ENCODE measurements at places on chromosomes 2 and 18. TPM values are rescaled to one million over a fixed set of nuclear protein-coding genes. Genes with fewer than 3 reads are reported as not detected.

DNA sequence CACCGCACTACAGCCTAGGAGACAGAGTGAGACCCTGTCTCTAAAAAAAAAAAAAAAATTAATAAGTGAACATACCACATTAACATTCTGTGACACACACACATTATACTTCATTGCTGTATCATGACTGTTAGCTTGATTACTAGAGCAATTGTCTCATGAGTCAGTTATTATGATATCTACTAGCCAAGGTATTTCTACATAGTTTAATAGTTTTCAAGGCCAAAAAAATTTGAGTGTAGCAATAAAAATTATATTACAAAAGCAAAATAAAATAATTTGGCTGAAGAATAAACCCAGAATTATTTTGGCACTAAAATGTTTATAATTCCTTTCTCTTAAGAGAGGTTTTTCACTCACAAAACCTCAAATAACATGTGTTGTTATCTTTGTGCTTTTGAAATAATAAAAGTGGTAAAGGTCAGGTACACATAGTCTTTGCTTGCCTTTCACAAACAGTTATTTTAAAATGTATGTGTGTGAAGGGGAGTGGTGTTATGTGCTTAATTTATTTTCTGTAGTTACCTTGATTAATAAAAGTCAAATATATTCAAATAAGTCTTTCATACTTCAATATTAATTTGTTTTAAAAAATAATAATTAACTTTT lies 136.9 kb upstream of the SPOPL start:
- DNase-seq: no peak

DNA sequence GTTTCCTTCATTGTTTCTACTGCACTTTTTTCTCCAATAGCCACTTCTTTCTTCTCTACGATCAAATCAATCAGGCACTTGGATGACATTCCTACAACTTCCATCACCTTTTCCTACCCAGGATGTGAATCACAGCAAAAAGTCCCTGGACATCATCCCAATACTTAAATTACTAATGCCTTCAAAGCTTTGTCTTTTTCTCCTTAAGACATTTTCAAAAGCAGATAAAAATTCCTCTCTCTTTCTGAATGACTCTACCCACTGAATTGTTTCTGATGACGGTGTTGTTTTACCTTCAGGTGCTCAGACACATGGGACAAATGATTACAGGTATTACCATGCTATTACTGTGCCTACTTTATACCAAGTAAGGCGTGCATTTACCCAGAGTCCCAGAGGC lies 500.9 kb downstream of the FBXO15 start:
- DNase-seq: no peak

GRCh38 chr2:63118821-63119220 lies 68.2 kb downstream of the OTX1 start:
- DNase-seq: no peak

GRCh38 chr2:119838179-119838578 lies 78.5 kb downstream of the PTPN4 start:
- DNase-seq: no peak

DNA sequence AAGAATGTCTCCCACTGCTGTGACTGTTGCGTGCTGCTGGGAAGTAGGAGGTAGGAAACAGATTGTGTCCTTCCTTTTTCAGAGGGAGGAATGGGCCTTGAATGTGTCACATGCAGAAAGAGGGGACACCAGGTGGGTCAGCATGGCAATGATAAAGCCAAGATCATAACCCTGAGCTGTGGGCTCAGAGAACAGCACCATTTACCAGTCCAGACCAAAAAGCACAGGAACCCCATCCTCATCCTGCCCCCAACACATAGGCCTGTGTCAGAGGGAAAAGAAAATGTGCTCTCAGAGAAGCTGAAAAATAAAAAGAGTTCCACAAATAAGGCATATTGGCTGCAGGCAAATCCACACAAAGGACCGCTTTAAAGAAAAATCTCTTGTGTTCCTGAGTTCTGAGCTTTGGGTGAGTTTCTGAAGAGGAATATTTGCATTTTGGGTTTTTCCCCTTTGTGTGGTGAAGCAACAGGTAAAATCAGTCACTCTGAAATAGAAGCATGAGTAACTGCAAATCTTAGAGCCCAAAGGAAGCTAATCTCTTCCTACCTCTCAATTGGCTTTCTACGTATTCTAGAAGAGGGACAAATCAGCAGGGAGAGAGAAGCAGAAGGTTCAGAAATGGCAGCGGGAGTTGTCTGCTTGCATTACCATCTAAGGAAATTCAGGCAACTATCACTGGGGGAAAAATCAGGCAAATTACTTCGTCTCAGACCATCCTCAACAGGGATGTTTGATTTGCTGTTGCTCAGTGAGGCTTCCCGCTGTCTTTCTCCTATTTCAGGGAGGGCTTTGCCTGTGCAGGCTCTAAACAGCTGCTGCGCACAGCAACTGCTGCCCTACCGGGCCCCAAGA lies 106.8 kb downstream of the BCL11A start:
- no peak for DNase-seq

DNA sequence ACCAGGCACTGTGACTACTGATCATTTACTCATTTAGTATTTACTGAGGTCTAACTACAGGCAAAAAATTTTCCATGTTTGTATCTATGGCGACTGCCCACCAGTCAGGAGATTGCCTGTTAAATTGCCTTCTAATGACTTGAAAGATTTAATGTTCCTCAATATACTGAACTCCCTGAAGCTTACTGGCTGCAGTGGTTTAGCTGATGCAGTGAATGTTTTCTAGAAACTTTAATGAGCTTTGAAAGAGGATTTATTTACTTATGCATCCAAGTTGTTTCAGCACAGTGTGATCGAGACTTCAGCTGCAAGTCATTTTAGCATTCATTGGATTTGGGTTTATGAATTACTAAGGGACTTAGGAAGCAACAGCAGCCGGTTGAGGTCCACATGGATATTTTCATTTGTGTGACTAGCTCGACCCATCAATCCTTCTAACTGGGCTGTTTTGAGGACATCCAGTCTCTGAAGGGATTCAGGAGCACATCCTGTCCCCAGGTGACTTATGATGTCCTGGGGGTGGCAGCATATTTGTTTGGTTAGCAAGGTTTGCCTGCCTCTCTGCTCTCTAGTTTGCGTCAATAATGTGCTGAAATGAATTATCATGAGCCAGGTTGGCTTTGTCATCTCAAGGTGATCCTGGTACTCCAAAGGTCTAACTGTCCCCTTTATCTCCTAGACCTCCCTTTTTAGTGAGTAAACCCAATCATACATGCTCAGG lies 26.8 kb downstream of the ACMSD start:
- DNase-seq: no peak

DNA sequence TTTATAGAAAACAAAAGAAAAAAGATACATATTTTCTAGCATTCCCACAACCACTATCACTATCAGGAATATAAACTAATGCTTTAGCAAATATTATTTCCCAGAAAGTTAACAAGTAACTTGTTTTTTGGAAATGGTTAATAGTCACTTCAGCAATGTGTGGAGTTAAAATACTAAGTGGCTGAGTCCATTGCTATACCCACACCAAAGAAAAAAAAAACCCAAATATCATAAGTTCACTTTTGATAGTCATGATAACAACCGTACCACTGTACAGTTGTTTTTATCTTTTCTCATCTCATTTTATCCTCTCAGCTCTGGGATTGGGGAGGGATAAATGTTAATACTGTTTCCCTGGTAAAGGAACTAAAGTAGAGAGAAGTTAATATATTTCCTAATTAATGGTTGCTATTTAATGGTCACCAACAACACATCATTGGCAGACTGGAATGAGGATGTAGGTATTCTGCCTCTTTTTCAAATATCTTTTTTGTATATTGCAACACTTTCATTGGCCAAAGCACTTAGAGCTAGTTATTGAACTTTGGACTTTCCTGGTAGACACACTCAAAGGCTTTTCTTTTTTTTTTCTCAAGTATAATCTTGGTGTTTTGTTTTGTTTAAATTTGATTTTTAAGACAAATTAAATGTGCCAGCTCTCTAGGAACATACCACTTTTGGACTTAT lies 18.4 kb upstream of the KANSL1L start:
- no peak for DNase-seq

DNA sequence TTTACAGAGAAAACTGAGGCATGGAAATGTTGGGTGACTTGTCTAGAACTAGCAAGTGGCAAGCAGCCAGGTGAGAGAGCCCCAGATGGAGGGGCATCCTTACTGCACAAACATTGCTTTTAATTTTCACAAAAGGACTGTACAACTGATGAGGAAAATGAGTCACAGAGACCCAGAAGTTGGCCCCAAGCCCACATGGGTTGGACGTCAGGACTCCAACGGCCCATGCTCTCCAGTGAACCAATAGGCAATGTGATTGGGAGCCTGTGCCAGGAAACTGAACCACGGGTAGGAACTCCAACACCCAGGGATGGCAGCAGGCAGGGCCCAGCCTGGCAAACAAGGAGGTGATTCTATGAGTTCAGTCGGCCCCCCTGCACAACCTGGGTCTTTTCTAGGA lies 50.8 kb downstream of the PID1 start:
- DNase-seq: no peak

SMARCAL1 gene
- total RNA-seq: 27.5 TPM

KCNE4 gene
- total RNA-seq: not detected

ATAD2B gene
- 40.6 TPM for total RNA-seq

DPYSL5 gene
- not detected for total RNA-seq

All from T-cell (primary cell).